Activated naive CD4-positive, alpha-beta T cell treated with anti-CD3 and anti-CD28 coated beads, Interleukin-2, amount 10 ng/mL, durations not matched to agents 7 days and 5 days (primary cell): ENCODE measurements at places on chromosomes 12 and 14.

DNA sequence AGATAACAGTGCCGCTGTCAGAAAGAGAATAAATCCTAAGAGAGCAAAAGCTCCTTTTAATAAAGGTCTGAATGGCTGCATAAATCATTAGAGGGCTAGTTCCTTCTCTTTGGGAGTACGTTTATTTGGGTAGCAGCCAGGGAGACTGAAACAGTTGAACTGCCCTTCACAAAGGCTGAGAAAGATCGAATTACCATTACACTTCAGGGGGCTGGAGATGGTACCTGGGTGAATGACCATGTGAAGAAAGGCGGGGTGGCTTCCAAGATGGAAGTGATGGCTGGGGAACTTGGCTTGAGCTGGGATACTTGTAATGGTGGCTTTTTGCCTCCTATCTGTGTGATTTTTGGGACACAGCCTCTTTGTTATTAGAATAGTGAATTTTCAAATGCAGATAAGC, 1.7 kb upstream of the FGD4 start:
- no peak for DNase-seq
- no peak overlapping the region for H3K27ac ChIP-seq
- no peak overlapping the region for H3K4me3 ChIP-seq
- peaks cover 11% of the 10 kb centered on the region for H3K4me1 ChIP-seq
- H3K27me3 ChIP-seq: peaks cover 63% of the 10 kb centered on the region

DNA sequence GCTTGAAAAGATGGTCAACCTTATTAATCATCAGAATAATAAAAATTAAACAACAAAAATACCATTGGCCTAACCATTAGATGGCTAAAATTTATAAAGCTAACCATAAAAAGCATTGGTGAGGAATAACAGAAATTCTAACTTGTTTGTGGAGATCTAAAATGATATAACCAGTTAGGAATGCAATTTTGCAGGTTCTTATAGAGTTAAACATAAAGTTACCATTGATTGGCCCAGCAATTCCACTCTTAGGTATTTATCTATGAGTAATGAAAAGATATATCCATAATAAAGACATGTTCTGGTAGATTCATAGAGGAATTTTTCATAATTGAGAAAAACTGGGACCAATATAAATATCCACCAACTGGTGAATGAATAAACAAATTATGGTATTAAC, 1098.6 kb downstream of the FSCB start:
- no peak overlapping the region for H3K4me3 ChIP-seq
- no peak overlapping the region for H3K27ac ChIP-seq
- H3K36me3 ChIP-seq: no peaks in the 10 kb centered on the region

DNA sequence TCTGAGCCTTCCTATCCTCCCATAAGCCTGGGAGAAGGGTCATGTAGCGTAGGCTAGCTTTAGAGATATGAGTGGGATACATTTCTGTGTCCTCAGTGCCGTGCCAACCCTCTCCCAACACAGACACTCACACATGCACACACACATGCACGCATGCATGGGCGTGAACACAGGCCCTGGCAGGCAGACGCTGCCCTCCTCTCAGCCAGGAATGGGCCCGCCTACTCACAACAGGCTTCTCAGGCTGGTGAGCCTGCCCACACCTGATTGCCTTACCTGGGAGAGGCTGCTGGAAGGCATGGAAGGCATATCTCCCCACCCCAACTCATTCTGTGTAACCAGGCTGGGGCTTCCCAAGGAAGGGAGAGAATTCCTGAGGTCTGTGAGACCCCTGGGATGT, 12.8 kb upstream of the ACVR1B start:
- H3K27me3 ChIP-seq: peaks cover 60% of the 10 kb centered on the region
- no peak overlapping the region for H3K4me3 ChIP-seq
- no peaks in the 10 kb centered on the region for H3K36me3 ChIP-seq
- no peak for DNase-seq

DNA sequence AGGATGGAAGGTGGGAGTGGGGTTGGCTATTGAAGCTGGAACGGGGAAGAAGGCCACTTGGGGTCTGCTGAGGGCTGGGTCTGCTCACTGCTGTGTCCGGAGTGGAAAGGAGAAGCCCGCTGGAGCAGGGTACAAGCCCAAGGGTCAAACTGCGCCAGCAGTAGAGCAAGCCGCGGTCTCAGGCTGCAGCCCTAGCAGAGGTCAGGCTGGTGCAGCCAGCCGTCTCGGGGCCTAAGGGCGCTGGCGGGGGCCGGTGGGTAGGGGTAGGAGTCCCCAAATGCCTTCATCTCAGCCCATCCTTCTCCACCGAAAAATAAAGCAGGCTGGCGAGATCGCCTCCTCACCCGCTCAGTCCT, 718 bp upstream of the JDP2 start:
- peaks cover 52% of the 10 kb centered on the region for H3K27me3 ChIP-seq
- DNase-seq: no peak
- H3K27ac ChIP-seq: peak overlapping the region; percentile 56
- H3K36me3 ChIP-seq: peaks cover 3% of the 10 kb centered on the region
- H3K4me3 ChIP-seq: peak overlapping the region; percentile 61

GRCh38 chr14:72864712-72865365, 29.1 kb downstream of the DPF3 start:
- no peak overlapping the region for H3K4me3 ChIP-seq
- no peaks in the 10 kb centered on the region for H3K4me1 ChIP-seq
- H3K27ac ChIP-seq: no peak overlapping the region
- H3K36me3 ChIP-seq: no peaks in the 10 kb centered on the region

GRCh38 chr14:68703093-68703492, 89.8 kb downstream of the ZFP36L1 start:
- no peak overlapping the region for H3K27ac ChIP-seq
- no peaks in the 10 kb centered on the region for H3K36me3 ChIP-seq
- no peaks in the 10 kb centered on the region for H3K4me1 ChIP-seq
- H3K27me3 ChIP-seq: peaks cover 21% of the 10 kb centered on the region
- peak; percentile 20 for DNase-seq
- no peak overlapping the region for H3K4me3 ChIP-seq

- H3K36me3 ChIP-seq: no peaks in the 10 kb centered on the region
- no peaks in the 10 kb centered on the region for H3K4me1 ChIP-seq
- H3K27ac ChIP-seq: no peak overlapping the region
- H3K4me3 ChIP-seq: no peak overlapping the region
These were observed 161.6 kb downstream of the CACNA1C start for GRCh38 chr12:2214411-2214810.

DNA sequence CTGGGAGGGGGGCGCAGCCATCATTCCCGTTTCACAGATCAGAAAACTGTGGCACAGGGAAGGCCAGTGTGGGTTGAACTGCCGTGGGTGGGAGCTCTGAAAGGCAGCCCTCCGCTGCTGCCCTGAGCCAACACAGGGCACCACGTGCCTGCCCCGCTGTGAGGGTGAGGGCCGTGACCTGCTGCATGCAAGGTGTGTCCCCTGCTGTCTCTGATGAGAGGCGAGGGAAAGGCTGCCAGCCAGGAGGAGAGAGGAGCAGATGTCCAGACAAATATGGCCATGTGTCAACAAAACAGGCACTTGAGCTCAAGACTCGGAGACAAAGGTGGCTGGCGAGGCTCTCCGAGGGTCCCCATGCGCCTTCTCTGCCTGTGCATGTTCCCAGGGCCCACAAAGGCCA, 108.8 kb downstream of the RBM19 start:
- no peak for DNase-seq
- H3K4me3 ChIP-seq: no peak overlapping the region
- peaks cover 4% of the 10 kb centered on the region for H3K4me1 ChIP-seq
- no peak overlapping the region for H3K27ac ChIP-seq
- H3K36me3 ChIP-seq: no peaks in the 10 kb centered on the region
- no peaks in the 10 kb centered on the region for H3K27me3 ChIP-seq

GRCh38 chr12:2294651-2295475, 242.1 kb downstream of the CACNA1C start:
- H3K27me3 ChIP-seq: peaks cover 15% of the 10 kb centered on the region

DNA sequence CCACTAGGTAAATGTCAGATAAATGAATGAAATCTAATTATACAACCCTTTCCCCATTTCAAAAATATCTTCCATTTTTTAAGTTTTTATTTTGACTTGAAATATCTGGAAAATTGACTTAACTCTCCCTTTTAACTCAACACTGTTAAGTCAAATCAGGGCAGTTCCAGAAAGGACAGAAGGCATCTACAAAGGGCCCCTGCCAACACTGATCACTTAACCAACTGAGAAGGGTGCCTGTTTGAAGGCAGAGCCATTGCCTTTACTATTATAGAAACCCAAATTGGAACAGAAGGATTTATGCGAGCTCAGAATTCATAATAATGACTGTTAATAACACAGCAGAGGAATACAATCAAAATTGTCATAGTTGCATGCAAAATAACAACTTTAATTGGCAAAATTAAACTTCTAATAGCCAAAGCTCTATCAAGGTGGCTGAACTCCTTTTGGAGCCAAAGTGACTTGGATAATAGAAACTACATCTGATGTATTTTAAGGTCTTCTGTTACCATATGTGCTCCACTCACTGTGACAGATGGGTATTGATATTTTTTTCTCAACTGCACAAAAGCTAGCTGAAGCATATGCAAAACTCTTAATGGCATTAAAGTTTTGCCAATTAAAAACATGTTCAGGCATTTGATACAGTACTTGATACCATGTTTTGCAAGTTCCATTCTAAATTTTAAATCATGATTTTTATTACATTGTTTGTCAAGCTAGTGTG, 383.8 kb downstream of the NOVA1 start:
- H3K27me3 ChIP-seq: no peaks in the 10 kb centered on the region
- no peaks in the 10 kb centered on the region for H3K36me3 ChIP-seq
- no peak overlapping the region for H3K4me3 ChIP-seq

DNA sequence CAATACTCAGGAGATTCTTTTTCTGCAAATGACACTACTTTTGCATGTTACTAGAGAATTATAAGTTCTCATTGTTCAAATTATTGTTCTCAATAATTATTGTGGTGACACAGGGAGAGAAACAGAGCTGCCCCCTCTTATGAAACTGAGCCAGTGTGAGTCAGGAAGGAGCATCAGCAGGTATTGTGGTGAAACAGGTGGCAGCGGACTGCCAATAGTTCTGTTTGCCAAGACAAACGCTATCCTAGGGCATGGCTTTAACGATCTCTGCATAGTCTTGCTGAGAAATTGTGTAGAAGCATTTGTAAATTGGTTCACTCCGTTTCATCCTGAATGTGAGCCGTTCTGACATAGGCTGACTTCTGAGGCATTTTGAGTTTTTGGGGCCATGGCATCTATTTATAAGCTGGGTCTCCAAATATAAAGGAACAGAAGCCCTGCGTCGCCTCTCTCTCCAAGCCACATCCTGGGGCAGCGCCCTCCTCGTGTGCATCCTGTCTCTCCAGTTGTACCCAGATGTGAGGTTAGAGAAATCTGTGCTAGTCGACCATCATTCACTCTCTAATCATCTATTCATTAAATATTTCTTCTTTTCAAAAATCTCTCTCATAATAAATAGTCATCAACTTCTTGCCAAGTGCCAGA, 15.8 kb upstream of the PPP4R4 start:
- peaks cover 13% of the 10 kb centered on the region for H3K27me3 ChIP-seq
- peak overlapping the region; percentile 94 for H3K27ac ChIP-seq
- peaks cover 7% of the 10 kb centered on the region for H3K36me3 ChIP-seq
- H3K4me3 ChIP-seq: peak overlapping the region; percentile 46
- peaks cover 66% of the 10 kb centered on the region for H3K4me1 ChIP-seq

- no peaks in the 10 kb centered on the region for H3K27me3 ChIP-seq
- no peak overlapping the region for H3K4me3 ChIP-seq
- no peak for DNase-seq
- no peak overlapping the region for H3K27ac ChIP-seq
These were observed 1.8 kb upstream of the GLIPR1L2 start for GRCh38 chr12:75389061-75389460.

DNA sequence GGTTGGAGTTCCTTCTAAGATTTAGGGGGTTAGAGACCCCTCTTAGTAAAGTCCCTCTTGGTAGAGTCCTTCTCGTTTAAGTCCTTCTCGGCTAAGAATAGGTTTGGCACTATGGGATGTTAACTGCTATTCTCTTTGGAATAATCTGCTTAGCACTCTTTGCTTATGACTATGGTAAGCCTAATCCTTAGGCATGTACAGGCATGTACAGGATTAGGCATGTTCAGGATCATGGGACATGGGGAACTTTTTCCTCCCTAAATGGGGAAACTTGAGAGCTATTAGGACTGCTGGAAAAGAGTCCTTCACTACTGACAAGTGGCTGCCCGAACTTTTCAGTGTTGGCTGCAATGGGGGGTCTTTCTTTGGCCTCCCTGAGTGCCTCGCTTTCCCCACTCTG, 193.3 kb downstream of the TMEM117 start:
- no peak for DNase-seq
- no peak overlapping the region for H3K27ac ChIP-seq
- H3K27me3 ChIP-seq: no peaks in the 10 kb centered on the region
- no peaks in the 10 kb centered on the region for H3K36me3 ChIP-seq
- no peak overlapping the region for H3K4me3 ChIP-seq
- H3K4me1 ChIP-seq: no peaks in the 10 kb centered on the region

GRCh38 chr12:124928095-124928911, 13.9 kb upstream of the UBC start:
- peaks cover 19% of the 10 kb centered on the region for H3K27me3 ChIP-seq
- H3K4me1 ChIP-seq: peaks cover 37% of the 10 kb centered on the region
- H3K4me3 ChIP-seq: peak overlapping the region; percentile 86
- peaks cover 8% of the 10 kb centered on the region for H3K36me3 ChIP-seq
- DNase-seq: peak; percentile 51

DNA sequence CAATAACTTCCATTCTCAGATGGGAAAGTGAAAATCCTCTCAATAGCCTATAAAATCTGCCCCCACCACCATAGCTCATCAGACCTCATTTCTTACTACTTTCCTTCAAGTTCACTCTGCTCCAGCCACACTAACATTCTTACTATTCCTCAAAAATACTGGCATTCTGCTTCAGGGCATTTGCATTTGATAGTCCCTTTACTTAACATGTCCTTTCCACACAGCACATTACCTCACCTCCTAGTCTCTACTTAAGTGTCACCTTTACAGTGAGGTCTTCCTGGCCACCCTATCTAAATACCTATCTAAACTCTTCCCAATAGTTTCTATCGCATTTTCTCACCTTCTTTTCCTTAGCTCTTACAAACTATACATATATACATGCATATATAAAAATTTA, 6.8 kb downstream of the EML5 start:
- peaks cover 6% of the 10 kb centered on the region for H3K36me3 ChIP-seq
- peaks cover 9% of the 10 kb centered on the region for H3K4me1 ChIP-seq
- no peak overlapping the region for H3K4me3 ChIP-seq
- H3K27ac ChIP-seq: no peak overlapping the region
- DNase-seq: no peak
